ENCODE measurements at places on chromosomes 2 and 18.

GRCh38 chr18:63975628-63976027 is 5.7 kb downstream of the SERPINB8 start:
- peak; percentile 23 for DNase-seq

- DNase-seq: no peak
These were observed 224.5 kb downstream of the UXS1 start for GRCh38 chr2:105969552-105969951.

GRCh38 chr2:177906041-177906718 is 166.4 kb downstream of the PDE11A start:
- peak; percentile 3 for DNase-seq

DNA sequence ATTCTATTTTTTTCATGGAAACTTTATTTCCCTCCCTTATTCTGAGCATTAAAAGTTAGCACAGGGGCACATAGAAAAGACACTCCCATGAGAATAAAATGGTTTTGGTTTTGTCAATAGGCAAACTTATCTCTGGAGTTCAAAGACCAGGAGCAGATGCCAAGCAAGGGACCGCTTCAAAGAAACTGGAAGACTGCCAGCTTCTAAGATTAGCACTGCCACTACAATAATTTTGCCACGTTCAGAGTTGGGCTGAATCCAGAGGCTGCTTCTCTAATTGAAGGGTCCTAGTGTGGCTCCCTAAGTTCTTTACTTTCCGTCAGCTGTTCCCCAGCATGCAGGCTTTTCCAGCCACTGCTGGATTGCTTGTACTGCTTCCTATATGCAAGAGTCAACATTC is 681.0 kb upstream of the GCFC2 start:
- DNase-seq: no peak

GRCh38 chr2:217049956-217050355 is 190.1 kb upstream of the TNP1 start:
- no peak for DNase-seq

DNA sequence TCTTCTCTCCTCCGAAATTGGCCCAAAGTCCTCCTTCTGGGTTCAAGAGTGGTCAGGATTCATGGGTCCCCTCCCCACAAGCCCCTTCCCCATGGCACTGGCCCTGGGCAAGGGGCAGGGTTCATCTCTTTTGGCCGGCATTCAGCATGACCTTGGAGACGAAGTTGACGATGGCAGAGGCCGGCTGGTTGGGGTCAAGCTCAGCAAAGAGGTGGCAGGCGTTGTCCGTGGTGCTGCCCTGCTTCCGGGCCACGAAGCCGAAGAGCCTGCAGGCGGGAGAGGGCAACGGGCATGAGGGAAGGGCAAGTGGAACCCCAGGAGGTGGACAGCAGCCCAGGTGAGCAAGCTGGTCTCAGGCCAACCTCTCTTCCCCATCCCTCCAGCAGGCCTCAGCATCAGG is 198.5 kb downstream of the TNS1 start:
- no peak for DNase-seq

- DNase-seq: no peak
These were observed 170.3 kb downstream of the HDAC4 start for GRCh38 chr2:239230318-239231052.

DNA sequence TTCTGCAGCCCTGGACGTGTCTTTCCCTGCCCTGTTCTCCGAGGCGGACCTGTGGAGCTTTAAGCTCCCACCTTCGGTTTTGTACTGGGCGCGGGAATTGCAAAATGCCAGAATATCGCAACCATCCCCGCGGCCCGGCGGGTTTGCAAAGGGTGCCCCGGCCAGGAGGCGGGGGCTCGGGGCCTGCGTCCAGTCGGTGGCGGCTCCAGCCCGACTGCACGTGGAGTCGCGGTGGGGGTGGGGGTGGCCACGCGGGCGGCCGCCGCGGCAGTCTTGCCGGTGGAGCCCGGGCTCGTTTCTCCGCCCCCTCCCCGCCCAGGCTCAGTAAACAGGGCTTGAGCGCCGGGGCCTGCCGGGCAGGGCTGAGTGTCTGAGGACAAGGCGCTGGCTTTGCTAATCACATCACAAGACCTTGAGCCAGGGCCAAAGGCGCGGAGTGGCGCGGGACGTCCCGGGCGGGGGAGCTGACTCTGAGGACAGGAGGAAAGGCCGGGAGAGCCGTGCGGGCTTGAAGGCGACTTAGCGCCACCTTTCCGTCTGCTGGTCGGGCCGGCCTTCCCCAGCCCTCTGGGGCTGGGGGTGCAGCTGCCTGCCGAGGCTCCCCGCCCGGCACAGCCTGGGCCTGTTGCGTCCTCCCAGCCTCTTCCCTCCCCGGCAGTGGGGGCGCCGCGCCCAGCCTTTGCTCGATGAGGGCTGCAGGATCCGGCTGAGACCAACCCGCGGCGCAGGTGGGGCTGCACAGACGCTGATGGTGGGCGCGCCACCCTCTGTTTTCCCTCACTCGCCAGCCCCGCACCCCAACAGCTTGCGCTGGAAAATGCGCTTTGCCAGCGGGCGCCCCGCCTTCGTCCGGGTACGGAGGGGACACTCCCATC is 786 bp upstream of the ZFP36L2 start:
- peak; percentile 66 for DNase-seq

- DNase-seq: no peak
These were observed 361.5 kb downstream of the GALNT13 start for GRCh38 chr2:154233231-154233630.

DNA sequence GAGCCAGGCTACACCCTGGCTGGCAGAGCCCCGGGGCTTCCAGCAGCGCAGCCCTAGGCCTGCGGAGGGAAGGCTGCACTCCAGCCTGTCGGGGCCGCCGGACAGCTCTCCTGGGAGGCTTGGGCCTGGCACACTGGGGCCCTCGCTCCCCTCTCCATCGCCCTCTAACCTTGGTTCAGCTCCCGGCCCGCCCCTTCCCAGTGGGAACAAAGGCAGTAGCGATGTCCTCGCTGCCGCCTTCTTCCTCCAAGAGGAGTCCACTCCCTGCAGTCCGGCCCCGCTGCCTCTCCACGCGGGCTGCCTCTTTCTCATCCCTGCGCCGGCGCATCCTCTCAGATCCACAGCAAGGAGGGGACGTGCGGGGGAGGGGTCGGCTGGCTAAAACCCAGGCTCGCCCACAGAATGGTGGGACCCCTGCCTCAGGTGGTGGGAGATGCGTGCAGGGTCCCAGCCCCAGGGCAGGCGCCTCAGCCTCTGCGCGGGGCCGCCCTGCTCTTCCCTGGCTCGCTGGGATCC is 138.1 kb downstream of the TWIST2 start:
- DNase-seq: no peak

- no peak for DNase-seq
These were observed 67.8 kb downstream of the ASB1 start for GRCh38 chr2:238494573-238494961.

DNA sequence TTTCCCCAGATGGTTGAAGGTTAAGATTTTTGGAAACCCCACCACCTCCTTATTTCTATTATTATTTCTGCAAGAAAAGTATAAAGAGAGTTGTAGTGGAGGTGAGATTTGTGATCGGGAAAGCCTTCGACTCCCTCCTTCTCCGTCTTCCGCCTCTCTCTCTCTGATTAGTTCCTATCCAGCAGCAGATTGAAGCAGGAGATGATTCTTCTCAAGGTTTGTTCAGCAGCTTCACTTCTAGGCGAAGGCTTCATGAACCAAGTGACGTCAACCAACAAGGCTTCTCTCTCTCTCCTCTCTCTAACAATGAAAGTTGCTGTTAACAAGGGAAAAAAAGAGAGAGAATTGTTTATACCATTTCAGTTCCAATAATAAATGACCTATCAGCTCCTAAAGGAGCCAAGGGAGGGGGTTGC is at the start of gene BAZ2B:
TSS of gene BAZ2B (minus strand) at position 263 of the 416 bp plus-strand sequence. CDS start 137,829 bp downstream, outside the sequence.
- peak; percentile 23 for DNase-seq

GRCh38 chr2:85353876-85354285 is 447 bp downstream of the RETSAT start:
- no peak for DNase-seq

DNA sequence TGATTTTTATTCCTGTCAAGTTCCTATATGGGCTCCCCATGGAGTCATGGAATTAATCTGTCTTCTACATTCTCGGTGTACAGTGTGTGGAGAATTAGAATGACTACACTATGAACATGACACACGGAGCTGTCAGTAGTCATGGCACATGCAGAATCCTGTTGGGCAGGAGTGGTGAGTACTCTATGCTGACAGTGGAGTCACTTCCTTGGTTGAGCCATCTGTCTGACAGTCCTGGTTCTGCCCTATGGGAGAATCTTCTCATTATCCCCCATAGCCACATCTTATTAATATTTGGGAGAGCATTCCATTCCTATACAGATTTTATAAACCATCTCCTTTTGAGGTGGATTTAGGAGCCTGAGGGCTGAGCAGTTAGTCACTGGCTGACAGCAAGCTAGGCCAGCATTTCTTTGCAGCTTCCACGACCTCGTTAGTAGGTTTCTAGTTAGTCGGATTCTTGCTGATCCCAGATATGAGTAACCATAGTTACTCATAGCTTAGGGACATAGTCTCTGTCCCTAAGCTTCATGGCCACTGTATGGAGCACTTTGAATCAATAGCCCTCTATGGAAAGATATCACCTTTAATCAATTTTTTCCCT is 90.6 kb downstream of the MDH1 start:
- no peak for DNase-seq

DNA sequence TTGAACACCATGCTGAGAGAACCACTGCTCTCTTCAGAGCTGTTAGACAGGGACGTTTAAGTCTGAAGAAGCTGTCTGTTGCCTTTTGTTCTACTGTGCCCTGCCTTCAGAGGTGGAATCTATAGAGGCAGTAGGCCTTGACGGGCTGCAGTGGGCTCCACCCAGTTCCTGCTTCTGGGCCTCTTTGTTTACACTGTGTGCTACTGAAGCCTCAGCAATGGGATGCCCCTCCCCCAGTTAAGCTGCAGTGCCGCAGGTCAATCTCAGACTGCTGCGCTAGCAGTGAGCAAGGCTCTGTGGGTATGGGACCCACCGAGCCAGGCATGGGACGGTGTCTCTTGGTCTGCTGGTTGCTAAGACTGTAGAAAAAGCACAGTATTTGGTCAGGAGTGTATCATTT is 162.3 kb upstream of the NXPH2 start:
- DNase-seq: no peak

DNA sequence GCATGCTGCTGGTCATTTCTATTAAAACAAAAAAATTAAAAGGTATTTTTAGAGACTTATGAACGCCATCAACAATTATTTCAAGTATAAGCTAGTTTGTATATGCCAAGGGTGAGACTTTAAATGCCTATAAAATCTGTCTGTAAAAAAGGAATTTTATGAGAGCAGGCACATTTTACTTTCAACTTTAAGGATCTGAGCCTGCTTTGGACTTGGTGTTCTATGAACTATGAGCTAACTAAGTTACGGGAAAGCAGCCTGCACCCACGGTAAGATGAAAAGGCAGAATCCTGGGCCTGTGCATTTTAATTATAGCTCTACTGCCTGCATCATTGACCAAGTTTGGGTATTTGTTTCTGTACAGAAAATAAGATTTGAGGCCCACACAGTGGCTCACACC is 95.4 kb downstream of the PLEKHM3 start:
- no peak for DNase-seq

- DNase-seq: peak; percentile 82
These were observed 128.8 kb upstream of the TRIB2 start for GRCh38 chr2:12587729-12588522.

DNA sequence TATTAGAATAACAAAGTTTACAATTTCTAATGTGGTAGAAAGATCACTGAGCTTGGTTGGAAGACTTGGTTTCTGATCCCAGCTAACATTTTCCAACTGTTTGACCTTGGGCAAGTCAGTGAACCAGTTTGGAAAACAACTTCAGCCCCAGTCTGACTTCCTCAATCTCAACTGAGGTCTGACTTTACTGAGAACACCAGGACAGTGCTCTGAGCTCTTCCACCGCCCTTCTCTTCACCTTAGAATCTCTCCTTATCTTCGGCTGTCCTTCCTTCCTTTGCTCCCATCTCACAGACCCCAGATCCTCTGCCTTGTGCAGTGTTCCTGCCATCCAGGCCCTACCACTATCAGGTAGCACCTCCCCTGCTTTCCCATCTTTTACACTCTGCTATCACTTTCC is 193.8 kb upstream of the SP5 start:
- DNase-seq: no peak

Measured in naive B cell (primary cell).